NCI-H1092 (cell line): ENCODE measurements at places on chromosomes 1 and 21.

DNA sequence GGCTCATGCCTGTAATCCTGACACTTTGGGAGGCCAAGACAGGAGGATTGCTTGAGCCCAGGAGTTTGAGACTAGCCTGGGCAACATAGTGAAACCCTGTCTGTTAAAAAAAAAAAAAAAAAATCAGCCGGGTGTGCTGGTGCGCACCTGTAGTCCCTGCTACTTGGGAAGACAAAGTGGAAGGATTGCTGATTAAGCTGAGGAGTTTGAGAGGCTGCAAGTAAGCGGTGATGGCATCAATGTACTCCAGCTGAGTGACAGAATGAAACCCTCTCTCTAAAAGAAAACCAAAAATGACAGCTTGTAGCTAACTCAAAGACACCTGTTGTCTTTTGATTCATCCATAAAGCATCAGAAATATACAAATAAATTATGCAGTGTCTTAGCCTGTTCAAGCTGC, 31.8 kb downstream of the SIPA1L2 start:
- DNase-seq, result no peak

DNA sequence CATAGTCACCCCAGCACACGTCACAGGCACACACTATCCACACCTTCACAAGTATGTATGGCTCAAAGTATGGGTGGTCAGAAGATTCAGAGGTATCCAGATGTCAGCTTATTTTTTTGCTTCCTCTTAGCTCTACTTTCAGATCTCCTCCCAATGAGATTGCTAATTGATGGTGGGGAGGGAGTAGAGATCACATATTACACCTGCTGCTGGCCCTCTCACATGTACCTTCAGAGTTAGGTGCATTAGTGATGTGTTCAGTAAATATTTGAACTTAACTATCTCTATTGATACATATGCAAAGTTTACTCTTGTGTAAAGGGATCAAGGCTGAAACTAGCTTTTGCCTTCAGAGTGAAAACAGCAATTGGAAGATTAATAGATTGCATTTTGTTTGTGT, 262.6 kb downstream of the PCP4 start:
- DNase-seq, result no peak

DNA sequence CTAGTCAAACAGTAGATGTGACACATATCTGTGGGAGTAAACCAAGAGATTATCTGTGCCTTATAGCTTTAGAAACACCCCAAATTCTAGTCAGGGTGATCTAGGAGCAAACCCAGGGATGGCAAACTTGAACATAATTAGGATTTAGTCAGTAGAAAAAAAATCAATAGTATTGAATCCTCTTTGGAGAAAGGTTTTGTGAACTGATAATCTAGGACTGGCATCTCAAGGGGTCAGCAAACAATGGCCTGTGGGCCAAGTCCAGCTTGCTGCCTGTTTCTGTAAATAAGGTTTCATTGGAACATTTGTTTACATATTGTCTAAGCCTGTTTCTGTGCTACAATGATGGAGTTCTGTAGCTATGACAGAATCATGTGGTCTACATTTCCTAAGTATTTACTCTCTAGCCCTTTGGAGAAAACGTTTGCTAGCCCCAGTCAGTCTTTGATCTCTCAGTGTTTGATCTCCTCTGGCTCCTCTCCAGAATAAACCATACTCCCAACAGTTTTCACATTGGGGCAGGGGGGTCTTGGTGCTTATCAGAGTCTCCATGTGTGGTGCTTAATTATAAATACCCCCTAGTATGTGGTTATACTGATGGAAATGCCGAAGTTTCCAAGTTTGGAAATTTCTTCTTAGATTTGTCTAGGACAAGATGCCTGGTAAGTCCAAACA, 385.8 kb downstream of the NTNG1 start:
- DNase-seq, result no peak

DNA sequence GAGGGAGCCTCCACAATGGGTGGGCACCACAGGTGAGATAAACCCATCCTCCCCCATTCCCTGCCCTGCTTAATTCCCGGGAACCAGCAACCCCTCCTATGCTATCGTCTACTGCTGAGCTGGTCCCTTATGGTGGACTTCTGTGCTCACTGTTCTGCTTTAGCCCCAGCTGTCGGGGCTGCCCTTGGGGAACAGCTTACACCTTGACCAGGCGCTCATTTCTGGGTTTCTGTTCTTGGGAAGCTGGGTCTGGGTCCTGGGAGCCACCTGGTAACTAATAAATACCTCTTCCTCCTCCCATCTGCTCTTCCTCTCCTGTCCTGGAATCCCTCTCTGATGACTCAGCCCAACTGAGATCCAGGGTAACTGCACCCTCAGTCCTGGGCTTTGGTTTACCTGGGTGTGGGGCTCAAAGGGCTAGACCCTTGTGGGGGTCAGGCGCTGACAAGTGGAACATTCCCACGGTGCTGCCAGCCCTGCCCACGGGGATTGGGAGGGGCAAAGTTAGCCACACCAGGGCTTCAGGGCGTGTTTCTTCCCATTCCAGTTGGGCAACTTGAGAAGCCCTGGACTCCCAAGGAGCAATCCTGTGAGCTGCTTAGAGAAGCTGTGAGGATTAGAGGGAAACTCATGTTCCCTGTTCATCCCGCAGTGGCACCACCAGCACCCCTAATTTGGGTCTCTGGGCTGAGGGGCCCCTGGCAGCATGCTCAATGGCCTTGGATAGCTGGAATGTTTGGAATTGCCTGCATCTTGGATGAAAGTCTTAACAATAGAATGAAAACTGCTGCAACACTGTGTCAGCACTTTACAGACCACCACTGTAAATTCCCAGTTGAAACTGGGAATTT, 1.6 kb downstream of the PCAT6 start:
- no peak for DNase-seq

GRCh38 chr1:151975311-151976014, 18.2 kb downstream of the S100A10 start:
- DNase-seq, result no peak

DNA sequence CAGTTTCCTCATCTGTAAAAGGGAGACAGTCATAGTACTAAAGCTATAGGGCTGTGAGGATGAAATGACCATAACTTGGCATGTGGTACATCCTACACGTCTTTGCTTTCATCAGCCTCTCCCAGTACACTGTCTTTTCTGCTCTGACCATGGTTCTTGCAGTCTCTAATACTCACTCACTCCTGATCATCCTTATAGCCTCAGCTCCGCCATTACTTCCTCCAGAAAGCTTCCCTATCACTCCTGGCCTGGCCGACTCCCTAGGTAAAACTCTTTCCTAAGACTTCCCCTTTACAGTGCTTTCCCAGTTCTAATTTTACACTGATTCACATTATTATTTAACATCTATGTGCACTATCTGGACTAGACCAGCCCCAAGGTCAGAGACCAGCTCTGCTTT, 5.0 kb upstream of the MRPL24 start:
- DNase-seq, result no peak

DNA sequence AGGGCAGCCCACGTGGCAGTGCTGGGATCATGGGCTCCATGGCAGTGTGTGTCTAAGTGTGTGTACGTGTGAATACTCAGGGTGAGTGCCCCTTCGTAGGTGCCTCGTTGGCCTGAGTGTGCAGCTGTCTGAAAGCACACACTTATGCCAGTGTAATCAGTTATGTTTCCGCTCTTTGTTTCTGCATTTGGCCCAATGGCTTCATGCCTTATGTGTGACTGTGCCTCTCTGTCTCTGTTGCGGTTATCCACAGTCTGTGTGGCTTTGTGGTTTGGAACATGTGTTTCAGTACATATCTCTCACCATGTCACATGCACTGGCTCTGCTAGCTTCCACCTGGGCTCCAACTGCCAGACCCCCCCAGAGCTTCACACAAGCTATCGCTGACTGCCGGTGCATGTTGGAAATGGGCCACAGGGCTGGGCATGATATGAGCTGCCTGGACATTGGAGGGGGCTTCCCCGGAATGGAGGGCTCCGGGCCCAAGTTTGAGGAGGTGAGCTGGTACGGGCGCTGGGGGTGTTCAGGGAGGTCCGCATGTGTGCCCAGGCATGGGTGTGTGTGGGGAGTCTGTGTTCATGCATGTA, 70.3 kb upstream of the TINAGL1 start:
- no peak for DNase-seq

GRCh38 chr1:165056914-165057313, 299.6 kb downstream of the LMX1A start:
- DNase-seq, result no peak
